Naive thymus-derived CD4-positive, alpha-beta T cell (primary cell): ENCODE measurements at places on chromosomes 5 and 9. TPM values are rescaled to one million over a fixed set of nuclear protein-coding genes. Genes with fewer than 3 reads are reported as not detected.

- H3K27me3 ChIP-seq: no peaks in the 10 kb centered on the region
- H3K27ac ChIP-seq: no peak overlapping the region
- H3K36me3 ChIP-seq: no peaks in the 10 kb centered on the region
- H3K4me1 ChIP-seq: peaks cover 8% of the 10 kb centered on the region
Observed at GRCh38 chr5:81837667-81838306, 86.9 kb upstream of the SSBP2 start.

GRCh38 chr5:1670351-1670750, 129.3 kb downstream of the MRPL36 start:
- H3K4me1 ChIP-seq: peaks cover 4% of the 10 kb centered on the region
- no peaks in the 10 kb centered on the region for H3K36me3 ChIP-seq
- H3K27me3 ChIP-seq: peaks cover 14% of the 10 kb centered on the region
- H3K27ac ChIP-seq: no peak overlapping the region
- H3K4me3 ChIP-seq: no peak overlapping the region

GRCh38 chr9:35357826-35358225, 132.1 kb upstream of the RUSC2 start:
- H3K27ac ChIP-seq: no peak overlapping the region
- DNase-seq: no peak
- H3K27me3 ChIP-seq: no peaks in the 10 kb centered on the region
- H3K4me3 ChIP-seq: no peak overlapping the region
- no peaks in the 10 kb centered on the region for H3K36me3 ChIP-seq
- no peaks in the 10 kb centered on the region for H3K4me1 ChIP-seq

- no peaks in the 10 kb centered on the region for H3K36me3 ChIP-seq
- no peak overlapping the region for H3K27ac ChIP-seq
- H3K4me3 ChIP-seq: no peak overlapping the region
- DNase-seq: no peak
- H3K4me1 ChIP-seq: no peaks in the 10 kb centered on the region
Observed at GRCh38 chr9:8825585-8826147, 1026.1 kb upstream of the DMAC1 start.

DOCK8 gene
- total RNA-seq: 225 TPM

C5orf34 gene
- total RNA-seq: 3.8 TPM

SPINK13 gene
- not detected for total RNA-seq

SHC3 gene
- 0.08 TPM for total RNA-seq

DNA sequence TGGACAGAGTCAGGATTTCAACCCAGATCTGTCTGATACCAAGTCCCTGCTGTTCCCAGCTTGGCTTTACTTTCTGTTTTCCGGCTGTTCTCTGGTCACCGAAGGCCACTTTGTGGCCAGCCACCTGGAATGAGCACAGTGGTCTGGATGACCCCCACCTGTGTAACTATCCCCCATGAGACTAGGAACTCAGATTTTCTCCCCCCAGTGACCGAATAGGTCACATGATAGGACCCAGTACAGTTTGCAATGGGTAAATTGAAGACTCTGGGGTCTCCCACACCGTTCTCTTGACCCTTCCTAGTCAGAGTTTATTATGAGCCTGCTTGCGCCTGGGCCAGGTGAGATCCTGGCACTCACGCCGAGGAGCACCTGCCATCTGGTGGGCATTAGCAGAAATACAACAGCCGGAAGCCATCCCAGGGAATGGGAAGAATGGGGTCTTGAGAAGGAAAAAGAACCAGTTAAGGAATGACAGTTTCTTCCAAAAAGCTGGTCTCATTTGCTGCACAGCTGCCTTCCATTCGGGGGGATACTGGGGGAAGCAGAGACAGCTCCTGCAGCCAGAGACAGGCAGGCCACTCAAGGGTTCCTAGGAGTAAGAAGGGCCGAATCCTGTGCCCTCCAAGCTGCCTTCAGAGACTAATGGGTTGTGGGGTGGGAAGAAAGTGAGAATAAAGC, 7.1 kb downstream of the PHYHD1 start:
- H3K27ac ChIP-seq: no peak overlapping the region
- DNase-seq: peak; percentile 46
- H3K4me1 ChIP-seq: peaks cover 3% of the 10 kb centered on the region
- H3K4me3 ChIP-seq: no peak overlapping the region
- no peaks in the 10 kb centered on the region for H3K36me3 ChIP-seq

SH3GLB2 gene
- total RNA-seq: 105 TPM

DNA sequence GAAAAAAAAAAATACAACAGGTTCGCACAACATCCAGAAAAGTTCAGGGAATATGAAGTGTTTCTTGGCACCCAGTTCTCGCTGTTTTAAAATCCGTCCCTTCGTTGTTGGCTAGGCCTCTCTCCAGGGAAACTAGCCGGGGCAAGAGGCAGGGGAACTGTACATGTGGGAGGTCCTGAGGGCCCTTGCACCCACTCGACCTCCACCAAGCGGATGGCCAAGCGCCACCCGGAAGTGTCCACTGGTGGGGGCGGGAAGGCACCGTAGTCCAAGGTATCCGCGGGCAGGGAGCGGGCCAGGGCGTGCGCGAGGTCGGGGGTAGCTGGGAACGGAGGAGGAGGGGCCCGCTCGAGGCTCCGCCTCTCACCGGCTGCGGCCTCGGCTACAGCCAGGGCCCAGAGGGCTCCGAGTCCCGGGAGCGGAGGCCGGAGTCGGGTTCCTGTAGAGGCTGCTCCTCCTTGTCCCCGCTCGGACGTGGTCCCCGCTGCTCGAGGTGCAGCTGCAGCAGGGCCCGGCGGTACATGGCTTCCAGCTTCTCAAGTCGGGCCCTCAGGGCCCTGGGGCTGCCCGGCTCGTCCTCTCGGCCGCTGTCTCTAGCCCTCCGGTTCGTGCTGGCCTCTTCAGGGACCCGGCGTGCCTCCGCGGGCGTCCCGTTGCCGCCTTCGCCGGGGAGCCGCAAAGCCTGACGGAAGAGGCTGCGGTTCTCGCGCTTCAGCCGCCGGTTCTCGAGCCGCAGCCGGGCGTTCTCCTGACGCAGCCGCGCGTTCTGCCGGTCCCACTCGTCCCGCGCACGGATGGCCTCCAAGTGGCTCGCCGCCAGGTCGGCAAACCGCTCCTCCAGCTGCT, 720 bp downstream of the TUSC1 start:
- DNase-seq: peak; percentile 5
- H3K36me3 ChIP-seq: no peaks in the 10 kb centered on the region
- no peaks in the 10 kb centered on the region for H3K4me1 ChIP-seq

DNA sequence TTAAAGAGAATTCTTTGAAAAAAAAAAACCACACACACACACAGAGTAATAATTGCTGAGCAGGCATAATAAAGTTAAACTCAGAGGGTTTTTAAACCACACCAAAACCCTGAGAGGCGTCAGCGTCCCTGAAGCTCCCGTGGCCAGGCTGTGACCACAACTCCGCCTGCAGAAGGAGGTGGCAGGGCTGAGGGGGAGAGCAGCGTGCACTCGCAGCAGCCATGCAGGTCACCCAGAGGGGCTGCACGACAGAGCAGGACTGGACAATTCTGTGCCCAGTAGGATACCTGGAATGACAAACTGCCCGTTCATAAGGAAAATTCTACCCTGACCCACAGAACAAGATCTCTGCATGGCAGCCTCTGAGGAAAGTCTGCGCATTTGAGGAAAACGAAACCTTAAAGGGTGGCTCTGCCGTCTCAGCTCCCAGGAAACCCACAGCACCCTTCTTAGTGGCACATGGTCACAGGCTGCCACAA, 44.0 kb downstream of the ROR2 start:
- no peaks in the 10 kb centered on the region for H3K27me3 ChIP-seq
- H3K27ac ChIP-seq: no peak overlapping the region
- peak; percentile 8 for DNase-seq
- H3K36me3 ChIP-seq: no peaks in the 10 kb centered on the region

- no peak for DNase-seq
- H3K27me3 ChIP-seq: no peaks in the 10 kb centered on the region
- no peak overlapping the region for H3K27ac ChIP-seq
- H3K36me3 ChIP-seq: no peaks in the 10 kb centered on the region
Observed at GRCh38 chr9:91075279-91075678, 273.7 kb downstream of the SYK start.

DNA sequence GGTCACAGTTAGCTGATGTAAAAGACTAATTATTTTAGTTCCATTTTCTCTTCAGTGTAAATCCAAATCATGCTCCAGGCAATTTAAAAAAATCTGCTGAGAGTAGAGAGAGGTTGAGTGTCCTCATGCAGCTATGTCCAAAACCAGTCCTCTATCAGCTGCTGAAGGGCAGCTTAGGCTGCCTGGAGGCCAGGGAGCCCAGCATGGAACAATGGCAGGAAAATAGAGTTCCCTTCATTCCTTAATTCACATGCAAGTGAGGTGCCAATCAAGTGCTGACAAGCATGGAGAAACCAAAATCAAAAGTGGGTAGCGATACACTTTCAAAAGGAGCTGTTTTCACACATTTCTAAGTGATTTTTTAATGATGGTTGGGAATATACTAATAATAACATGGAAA, 78.3 kb upstream of the POU5F2 start:
- H3K4me1 ChIP-seq: no peaks in the 10 kb centered on the region
- H3K27me3 ChIP-seq: no peaks in the 10 kb centered on the region
- DNase-seq: no peak
- H3K4me3 ChIP-seq: no peak overlapping the region
- H3K27ac ChIP-seq: no peak overlapping the region

GRCh38 chr9:127053960-127054359, 68.5 kb downstream of the ANGPTL2 start:
- no peaks in the 10 kb centered on the region for H3K4me1 ChIP-seq
- no peak for DNase-seq
- no peak overlapping the region for H3K4me3 ChIP-seq
- H3K36me3 ChIP-seq: no peaks in the 10 kb centered on the region

DNA sequence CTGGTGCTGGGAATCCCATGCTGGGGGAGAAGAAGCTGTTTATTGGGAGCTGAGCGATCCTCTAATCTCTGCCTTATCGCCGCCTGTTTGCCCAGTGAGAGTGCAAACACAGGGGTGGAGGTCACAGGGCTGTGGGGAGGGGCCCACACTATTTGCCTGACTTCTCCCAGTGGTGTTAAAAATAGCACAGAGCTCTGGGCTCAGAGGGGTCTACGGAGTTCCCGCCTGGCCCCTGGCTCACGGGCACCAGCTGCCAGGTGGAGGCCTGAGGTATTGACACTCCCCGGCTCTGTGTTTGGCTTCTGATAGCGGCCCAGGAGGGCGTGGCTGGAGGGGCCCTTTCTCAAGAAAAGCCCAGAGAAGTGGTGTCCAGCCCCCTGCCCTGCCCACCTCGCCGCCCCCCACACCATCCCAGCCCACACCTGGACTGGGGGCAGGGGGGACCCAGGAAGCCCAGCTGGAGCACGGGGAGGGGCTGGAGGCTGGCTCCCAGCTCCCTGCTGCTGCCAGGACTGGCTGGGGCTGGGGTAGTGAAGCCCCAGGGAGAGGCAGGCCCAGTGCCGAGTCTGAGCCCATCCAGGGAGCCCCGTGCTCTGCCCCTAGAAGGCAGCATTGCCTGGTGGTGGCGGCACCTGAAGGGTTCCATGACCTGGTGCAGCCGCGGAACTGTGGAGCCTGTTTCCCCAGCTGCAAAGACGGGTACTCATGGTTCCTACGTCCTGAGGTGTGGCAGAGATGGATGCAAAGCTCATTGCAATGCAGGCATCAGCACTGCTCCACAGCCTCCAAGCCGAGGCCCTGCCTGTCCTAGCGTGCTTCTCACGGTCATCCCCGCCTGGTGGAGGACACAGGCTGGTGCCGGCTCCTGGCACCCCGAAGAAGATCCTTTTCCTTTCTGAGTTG, 35.7 kb upstream of the EGFL7 start:
- H3K4me1 ChIP-seq: peaks cover 9% of the 10 kb centered on the region
- H3K27ac ChIP-seq: no peak overlapping the region
- no peak for DNase-seq
- H3K27me3 ChIP-seq: no peaks in the 10 kb centered on the region

DNA sequence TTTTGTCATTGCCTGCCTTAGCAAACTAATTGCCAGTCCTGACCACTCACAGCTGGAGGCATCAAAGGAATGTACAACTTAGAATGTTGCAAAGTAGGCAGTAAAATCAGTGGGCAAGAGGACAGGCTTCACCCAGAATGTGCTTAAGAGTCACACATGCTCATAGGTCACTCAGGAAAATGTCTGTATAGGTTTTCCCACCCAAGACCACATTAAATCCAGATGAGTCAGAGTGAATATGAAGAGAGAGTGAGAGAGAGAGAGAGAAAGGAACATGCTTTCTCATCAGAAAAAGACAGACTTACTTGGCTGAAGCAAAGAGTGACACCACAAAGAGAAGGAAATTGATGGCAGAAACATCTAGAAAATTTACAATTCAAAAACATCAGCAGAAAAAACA, 37.9 kb downstream of the PLEKHG4B start:
- no peaks in the 10 kb centered on the region for H3K36me3 ChIP-seq
- H3K27me3 ChIP-seq: no peaks in the 10 kb centered on the region
- H3K4me3 ChIP-seq: no peak overlapping the region
- no peak for DNase-seq
- H3K27ac ChIP-seq: no peak overlapping the region

- no peak overlapping the region for H3K4me3 ChIP-seq
- DNase-seq: no peak
- H3K27me3 ChIP-seq: peaks cover 3% of the 10 kb centered on the region
- H3K36me3 ChIP-seq: no peaks in the 10 kb centered on the region
- no peak overlapping the region for H3K27ac ChIP-seq
- no peaks in the 10 kb centered on the region for H3K4me1 ChIP-seq
Observed at GRCh38 chr9:130670644-130671043, 6.2 kb downstream of the PRDM12 start.

GRCh38 chr9:69468380-69468779, 143.4 kb downstream of the ENTREP1 start:
- no peaks in the 10 kb centered on the region for H3K4me1 ChIP-seq
- DNase-seq: no peak
- no peaks in the 10 kb centered on the region for H3K36me3 ChIP-seq
- no peak overlapping the region for H3K27ac ChIP-seq
- no peaks in the 10 kb centered on the region for H3K27me3 ChIP-seq

DNA sequence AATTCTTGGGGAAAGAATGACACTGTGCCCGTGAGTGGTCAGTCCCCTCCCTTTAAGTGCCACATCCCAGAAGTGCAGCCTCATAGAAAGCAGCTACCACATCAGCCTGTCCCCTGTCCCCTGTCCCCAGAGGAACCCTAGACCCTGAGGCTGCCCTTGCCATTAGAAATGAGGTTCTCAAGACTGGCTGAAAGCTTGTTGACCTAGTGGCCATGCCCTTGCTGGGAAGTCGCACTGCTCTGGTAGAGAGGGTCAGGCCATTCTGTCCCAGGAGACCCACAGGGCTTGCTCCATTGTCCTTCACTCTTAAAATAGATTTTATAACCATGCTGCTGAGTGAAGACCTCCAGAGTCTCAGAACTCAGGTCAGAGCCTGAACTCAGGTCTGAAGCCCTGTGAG, 184.5 kb downstream of the RGS3 start:
- no peaks in the 10 kb centered on the region for H3K4me1 ChIP-seq
- no peak for DNase-seq
- H3K4me3 ChIP-seq: no peak overlapping the region
- no peak overlapping the region for H3K27ac ChIP-seq
- no peaks in the 10 kb centered on the region for H3K27me3 ChIP-seq
- H3K36me3 ChIP-seq: no peaks in the 10 kb centered on the region

DNA sequence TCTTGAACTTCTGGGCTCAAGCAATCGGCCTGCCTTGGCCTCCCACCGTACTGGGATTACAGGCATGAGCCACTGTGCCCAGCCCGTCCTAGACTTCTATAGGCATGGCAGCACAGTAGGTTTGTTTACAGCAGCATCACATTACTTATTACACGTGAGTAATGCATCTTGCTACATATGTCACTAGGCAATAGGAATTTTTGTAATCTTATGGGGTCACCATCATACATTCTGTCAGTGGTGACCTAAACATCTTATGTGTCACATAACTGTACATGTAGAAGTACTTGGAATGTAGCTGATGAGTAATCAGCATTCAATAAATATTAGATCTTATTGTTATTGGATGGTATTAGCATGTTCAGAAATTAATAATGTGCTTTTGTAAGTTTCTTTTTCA, 22.9 kb upstream of the ABCA1 start:
- H3K27me3 ChIP-seq: no peaks in the 10 kb centered on the region
- DNase-seq: no peak
